HT1080 (cell line): ENCODE measurements at places on chromosomes 1 and 21.

DNA sequence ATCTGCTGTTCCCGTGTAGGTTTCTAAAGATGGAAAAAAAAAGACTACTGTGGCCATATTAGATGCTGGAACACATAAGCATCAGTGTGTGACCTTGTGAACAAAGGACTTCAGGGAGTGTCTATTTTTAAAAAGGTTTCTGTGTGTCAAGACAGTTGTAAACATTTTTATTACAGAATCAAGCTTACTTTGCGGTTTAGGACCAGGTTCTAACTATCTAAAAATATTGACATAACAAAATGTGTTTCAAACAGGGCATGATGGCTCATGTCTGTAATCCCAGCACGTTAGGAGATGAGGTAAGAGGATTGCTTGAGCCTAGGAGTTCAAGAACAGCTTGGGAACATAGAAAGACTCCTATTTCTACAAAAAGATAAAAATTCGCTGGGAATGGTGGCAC is 7.1 kb upstream of the DDI2 start:
- no peak for DNase-seq

DNA sequence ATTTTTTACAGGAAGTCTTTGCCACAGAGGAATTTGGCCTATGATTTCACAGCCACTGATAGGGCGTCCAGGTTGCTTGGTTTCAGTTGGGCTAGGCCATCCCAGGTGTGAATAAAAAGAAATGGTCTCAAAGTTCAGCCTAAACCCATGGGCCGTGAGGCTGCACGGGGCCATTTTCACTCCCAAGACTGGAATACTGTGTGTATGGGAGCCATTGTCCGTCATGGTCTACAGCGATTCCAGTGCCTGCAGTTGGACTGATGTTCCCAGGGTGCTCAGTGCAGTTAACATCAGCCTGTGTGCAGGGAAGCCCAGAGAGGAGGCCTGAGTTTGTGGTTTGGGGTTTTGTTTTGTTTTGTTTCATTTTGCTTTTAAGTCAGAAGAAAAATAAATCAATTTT is 133.2 kb downstream of the ADSS2 start:
- DNase-seq, result no peak

DNA sequence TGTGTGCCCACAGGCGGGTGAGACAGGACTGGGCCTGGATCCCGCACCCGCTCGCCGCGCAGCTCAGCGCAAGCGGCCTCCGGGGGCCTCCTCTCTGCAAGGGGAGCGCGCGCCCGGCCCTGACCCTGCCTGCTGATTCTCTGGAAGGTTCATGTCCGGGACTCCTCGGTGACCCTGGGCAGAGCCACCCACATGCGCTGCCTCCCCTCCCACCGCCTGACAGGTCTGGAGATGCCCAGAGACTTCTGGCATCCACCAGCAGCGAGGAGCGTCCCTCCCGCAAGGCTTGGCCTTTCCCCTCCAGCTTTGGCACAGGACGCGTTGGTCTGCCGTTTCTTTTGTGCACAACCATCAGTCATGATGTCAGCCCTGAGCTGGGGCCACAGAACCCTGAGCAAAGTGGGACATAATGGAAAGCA is 42.0 kb upstream of the COL6A2 start:
- no peak for DNase-seq

- DNase-seq, result peak; percentile 42
Observed at GRCh38 chr21:31543191-31543590, 116.3 kb upstream of the SOD1 start.

- peak; percentile 48 for DNase-seq
Observed at GRCh38 chr1:108570128-108570527, 10.2 kb downstream of the EEIG2 start.

- peak; percentile 46 for DNase-seq
Observed at GRCh38 chr1:107529511-107530149, 388.8 kb downstream of the NTNG1 start.

DNA sequence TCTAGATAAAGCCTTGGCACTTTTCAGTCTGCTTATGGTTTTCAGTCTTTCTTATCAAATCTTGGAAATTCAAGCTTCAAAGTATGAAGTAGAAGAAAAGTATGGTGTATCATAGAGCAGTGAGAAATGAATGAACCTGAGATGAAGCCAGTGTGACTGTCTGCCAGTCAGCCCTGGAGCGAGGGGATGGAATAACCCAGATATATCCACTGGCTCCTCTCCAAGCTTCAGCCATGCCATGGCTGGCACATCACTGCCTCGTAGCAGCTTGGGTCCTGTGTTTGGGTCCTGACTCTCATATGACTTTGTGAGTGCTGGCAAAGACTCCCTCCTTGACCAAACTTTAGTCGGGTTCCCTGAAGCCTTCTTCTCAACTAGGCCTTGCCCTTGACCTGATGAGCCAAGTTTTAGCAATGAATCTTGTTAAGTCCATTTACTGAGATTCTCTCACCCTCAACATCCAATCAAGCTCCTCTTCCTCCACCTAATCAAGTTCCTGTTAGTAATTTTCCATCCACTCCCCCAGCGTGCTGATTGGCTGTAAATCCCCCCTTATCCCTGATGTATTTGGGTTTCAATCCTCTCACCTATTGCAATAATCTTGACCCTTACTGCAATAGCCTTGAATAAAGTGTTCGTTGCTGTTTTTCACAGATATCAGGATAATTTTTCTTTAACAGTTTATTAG is 62.5 kb upstream of the PRDX6 start:
- no peak for DNase-seq

DNA sequence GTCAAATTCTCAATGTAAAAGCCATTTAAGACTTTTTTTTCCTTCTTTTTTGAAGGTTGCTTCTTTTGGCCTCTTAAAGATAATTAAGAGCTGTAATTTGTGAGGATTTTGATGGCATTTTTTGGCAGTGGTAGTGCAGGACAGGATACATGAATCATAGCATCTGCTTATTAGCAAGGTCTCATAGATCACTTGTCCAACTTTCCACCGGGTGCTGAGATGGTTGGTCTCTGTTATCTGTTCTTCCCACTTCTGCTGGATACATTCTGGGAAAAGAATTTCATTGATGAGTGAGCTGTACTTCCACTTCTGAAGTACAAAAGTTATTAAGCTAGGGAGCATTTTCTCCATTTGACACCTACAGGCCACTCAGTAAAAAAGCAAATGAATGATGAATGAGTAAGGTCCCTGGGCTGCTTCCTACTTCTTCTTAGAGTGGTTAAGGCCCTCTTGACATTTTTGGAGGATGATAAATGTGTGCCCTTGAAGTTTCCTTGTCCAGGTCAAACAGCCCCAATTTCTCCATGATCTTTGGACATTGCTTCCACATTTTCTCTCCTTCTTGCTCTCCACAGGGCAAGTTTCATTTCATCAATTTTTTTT is 100.6 kb downstream of the ROR1 start:
- DNase-seq, result peak; percentile 57

DNA sequence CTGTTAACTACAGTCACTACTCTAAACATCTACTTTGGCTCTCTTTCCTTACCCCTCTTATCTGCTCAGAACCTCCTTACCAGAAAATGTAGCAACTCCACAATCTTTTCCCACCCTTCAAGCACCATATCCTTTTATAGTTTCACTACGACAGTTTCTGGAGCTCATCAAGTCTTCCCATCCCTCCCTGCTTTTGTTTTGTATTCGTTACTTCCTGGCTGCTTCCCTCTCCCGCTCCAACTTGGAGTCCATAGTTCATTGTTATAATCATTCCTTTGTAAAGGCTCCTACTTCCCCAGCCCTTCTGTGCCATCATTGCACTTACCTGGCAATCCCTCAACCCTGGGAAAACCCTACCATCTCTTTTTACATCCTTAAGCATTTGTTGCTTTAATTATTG is 18.0 kb downstream of the MPZL1 start:
- DNase-seq, result no peak

DNA sequence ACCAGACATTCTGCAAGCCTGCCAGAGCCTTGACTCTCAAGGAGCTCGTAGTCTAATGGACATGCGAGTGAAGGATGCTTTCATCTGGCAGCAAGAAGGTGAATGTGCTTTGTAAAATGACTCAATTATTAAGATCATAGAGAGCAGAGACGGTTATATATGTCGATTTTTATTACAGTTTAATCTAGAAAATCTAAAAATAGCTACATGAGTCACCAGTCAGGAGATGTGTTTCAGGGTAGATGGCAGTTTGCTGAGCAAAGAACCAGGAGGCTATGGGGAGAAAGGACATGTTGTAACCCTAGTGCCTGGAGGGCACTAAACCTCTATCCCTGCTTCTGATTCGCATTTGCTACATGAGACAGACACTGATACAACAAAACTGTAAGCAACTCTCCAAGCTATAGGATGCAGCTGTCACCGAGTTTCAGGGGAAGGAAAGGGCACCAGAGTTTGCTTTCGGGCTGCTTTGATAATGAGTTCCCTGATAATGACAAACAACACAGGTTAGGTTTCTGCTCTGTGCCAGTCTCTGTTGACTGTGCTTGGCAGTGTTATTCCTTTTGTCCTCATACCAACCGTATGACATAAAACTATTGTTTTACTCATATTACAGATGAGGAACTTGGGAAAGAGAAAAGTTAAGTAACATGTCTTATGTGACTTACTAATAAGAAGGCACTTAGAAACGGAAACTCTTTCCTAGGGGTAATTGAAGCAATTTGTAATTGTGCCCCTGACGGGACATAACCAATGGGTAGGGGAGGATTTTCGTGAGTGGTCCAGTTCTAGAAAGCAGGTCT is 43.2 kb downstream of the C1orf198 start:
- peak; percentile 59 for DNase-seq

DNA sequence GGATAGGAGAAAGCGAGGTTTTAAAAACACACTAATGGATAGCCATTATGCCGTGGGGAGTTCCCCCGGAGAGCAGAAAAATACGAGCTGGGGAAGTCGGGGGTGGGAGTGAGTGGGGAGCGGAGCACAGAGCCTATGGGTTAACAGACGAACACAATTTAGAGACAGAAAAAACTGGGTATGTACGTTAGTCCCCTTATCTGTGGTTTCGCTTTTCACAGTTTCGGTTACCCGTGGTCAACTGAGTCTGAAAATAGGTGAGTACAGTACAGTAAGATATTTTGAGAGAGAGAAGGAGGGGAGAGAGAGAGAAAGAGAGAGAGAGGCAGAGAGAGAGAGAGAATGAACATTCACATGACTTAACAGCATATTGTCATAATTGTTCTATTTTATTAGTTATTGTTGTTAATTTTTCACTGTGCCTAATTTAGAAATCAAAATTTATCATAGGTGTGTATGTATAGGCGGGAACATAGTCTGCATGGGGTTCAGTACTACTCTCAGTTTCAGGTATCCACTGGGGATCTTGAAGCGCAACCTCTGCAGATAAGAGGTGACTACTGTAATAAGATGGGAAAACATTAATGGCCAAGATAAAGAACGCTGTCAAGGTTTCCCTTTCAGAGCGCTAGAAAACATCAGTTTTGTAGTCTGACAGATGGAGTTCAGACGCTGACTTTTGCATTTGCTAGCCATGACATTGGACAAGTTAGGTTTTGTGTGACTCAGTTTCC is 125.6 kb upstream of the LMO4 start:
- DNase-seq, result no peak

- DNase-seq, result no peak
Observed at GRCh38 chr1:117860896-117861610, 68.4 kb downstream of the GDAP2 start.

DNA sequence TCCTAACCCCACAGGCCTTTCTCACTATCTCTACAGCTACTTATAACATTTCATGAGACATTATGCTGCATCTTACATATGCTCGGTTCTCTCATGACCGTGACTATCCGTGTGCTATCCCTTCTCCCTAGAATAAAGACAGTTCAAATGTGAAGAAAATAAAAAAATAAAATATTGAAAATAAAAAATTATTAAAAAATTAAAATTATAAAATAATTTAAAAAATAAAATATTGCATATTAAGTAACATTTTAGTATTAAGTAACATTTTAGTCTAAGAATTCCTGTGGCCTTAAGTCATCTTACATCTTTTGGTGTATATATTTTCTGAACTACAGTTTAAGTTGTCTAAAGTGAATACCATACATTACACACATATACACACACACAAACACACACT is 415.5 kb downstream of the DPYD start:
- no peak for DNase-seq

DNA sequence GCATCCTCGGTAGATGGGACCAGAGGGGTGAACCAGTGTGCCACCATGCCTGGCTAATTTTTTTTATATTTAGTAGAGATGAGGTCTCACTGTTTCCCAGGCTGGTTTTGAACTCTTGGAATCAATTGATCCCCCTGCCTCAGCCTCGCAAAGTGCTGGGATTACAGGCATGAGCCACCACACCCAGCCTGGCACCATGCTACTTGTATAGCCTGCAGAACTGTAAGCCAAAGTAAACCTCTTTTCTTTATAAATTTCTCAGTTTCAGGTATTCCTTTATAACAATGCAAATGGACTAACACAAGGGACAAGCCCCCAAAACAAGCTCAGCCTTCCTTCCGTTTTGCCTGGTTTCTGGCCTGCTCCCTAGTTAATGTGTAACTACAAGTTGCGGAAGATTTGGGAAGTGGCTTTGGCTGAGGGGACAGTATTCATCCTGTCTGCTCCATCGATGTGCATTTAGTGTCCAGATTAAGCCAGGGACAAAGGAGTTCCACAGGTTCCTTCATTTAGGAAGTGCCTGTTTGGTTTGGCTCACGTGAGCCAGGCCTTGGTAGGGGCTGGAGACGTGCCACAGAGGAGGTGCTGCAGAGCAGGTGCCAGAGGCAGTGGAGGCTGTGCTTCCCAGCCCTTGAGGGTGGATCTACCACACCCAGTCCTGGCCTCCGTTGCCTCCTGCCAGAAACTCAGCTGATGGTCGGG is 4.4 kb downstream of the AVPR1B start:
- no peak for DNase-seq

- DNase-seq, result peak; percentile 65
Observed at GRCh38 chr1:82485591-82486369, 685.0 kb downstream of the ADGRL2 start.

DNA sequence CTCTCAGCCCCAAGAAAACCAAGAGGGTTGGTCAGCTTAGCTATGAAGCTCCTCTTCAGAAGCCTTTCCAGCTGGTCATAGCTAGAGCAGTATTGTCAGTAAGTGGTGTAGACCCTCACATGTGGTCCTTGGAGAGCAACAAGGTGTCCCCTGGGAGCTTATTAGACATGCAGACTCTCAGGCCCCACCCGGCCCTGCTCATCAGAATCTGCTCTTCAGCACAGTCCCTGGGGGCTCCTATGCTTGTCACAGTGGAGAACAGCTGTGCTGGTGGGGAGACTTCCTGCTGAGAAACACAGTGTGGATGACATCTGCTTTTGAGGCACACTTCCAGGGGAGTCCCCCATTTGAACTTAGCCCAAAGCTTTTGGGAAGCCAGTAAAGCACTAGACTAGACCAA is 21.9 kb upstream of the NEK2 start:
- no peak for DNase-seq

- DNase-seq, result no peak
Observed at GRCh38 chr1:180528868-180529470, 26.6 kb upstream of the ACBD6 start.
